ENCODE measurements at places on chromosomes 7 and 10. TPM values are rescaled to one million over a fixed set of nuclear protein-coding genes. Genes with fewer than 3 reads are reported as not detected.

The GPR26 gene
- total RNA-seq, result not detected

The CLEC2L gene
- total RNA-seq, result not detected

The CYP3A4 gene
- not detected for total RNA-seq

The PRRT4 gene
- total RNA-seq, result 0.27 TPM

The MMP21 gene
- total RNA-seq, result 0.09 TPM

The LRRD1 gene
- 0.41 TPM for total RNA-seq

The CEP55 gene
- total RNA-seq, result 2.7 TPM

The CALML5 gene
- total RNA-seq, result not detected

The TLX1 gene
- not detected for total RNA-seq

The PON3 gene
- not detected for total RNA-seq

The CXCL12 gene
- total RNA-seq, result 54.1 TPM

The TWIST1 gene
- 33.2 TPM for total RNA-seq

The EPO gene
- total RNA-seq, result not detected

The TRIM74 gene
- total RNA-seq, result not detected

The MAGI2 gene
- total RNA-seq, result 16.1 TPM

The SEC61G gene
- 764 TPM for total RNA-seq

The PHYH gene
- total RNA-seq, result 26.0 TPM

The ZNF804B gene
- total RNA-seq, result not detected

The YAE1 gene
- 95.8 TPM for total RNA-seq

The OR2A1 gene
- 0.27 TPM for total RNA-seq

The NFE2L3 gene
- total RNA-seq, result 0.18 TPM

The DOCK4 gene
- total RNA-seq, result 7.6 TPM

The VAX1 gene
- total RNA-seq, result not detected

The GOLGA7B gene
- not detected for total RNA-seq

The OR2A12 gene
- total RNA-seq, result not detected

The CD36 gene
- 561 TPM for total RNA-seq

The CFAP69 gene
- total RNA-seq, result 6.4 TPM

The LIPF gene
- not detected for total RNA-seq

The GRID1 gene
- not detected for total RNA-seq

The ANKRD61 gene
- total RNA-seq, result not detected

The ZNF679 gene
- total RNA-seq, result not detected

All from fibroblast of the aortic adventitia (primary cell).